ENCODE measurements at places on chromosomes 7 and 10. TPM values are rescaled to one million over a fixed set of nuclear protein-coding genes. Genes with fewer than 3 reads are reported as not detected.

- DNase-seq, result peak; percentile 31
Measured at GRCh38 chr10:63633677-63634487, 112.7 kb downstream of the REEP3 start.

GRCh38 chr7:132200141-132200540, 376.1 kb downstream of the PLXNA4 start:
- no peak for DNase-seq

- no peak for DNase-seq
Measured at GRCh38 chr7:151732834-151733592, 143.9 kb downstream of the PRKAG2 start.

DNA sequence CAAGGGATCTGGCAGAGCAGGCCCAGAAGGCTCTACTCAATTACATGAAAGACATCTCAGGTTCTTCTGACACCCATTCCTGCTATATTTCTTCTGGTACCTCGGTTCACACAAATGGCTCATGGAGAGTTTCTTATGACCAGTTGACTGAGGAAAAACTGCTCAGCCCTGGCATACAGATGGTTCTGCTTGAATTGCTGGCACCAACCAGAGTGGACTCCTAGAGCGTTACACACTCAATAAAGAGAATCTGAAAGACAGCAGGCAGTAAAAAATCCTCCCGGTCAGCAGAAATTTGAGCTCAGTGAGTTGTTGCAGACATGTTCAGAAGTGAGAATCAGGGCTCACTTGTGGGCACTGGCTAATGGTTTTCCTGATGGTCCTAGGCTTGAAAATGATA, 434.4 kb downstream of the TCERG1L start:
- peak; percentile 50 for DNase-seq

DNA sequence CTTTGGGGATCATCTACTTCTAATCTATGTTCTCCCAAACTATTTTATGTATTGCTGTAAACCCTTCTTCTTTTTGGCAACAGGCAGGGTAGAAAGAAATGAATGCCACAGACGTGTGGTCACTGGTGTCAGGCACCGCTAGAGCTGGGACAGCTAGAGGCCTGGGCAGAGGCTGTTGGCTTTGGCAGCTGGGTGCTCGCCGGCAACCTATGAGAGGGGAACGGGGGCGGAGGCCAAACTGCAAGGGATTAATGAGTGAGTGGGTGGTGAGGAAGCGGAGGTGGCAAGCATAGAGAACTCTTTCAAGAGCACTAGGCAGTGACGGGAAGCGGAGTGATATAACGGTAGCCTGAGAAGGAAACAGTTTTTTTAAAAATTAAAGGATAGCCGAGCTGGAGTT, 78.5 kb downstream of the CREB5 start:
- DNase-seq, result no peak

DNA sequence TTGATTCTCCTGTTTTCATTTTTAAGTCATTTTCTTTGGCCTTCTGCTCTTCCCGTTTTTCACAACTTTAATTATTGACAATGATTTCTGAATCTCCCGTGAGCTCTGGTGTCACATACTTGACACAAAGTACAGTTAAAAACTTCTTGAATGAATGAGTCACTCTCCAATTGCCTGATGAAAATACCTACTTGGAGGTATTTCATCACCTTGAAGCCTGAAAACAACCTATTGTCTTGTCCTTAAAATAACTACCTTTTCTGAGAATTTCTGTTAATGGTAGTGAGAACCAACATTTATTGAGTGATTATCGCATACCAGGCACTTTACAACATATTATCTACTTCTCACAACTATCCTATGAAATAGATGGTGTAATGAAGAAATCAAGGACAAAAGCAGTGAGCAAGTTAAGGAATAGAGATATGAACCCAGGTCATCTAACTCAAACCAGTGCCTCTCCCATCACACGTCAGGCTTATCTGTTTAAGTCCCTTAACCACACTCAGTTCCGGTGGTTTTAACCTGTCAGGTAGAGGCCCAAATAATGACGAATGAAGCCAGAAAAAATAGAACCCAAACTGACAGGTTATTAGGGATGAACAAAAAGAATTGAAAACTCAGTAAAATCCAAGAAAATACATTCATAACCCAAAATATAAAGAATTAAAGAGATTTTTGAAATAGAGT, 11.6 kb downstream of the BET1 start:
- DNase-seq, result no peak

GRCh38 chr10:130227883-130228282, 91.7 kb downstream of the GLRX3 start:
- peak; percentile 4 for DNase-seq

GRCh38 chr10:16436367-16436757, 448 bp upstream of the PTER start:
- DNase-seq, result peak; percentile 10

DNA sequence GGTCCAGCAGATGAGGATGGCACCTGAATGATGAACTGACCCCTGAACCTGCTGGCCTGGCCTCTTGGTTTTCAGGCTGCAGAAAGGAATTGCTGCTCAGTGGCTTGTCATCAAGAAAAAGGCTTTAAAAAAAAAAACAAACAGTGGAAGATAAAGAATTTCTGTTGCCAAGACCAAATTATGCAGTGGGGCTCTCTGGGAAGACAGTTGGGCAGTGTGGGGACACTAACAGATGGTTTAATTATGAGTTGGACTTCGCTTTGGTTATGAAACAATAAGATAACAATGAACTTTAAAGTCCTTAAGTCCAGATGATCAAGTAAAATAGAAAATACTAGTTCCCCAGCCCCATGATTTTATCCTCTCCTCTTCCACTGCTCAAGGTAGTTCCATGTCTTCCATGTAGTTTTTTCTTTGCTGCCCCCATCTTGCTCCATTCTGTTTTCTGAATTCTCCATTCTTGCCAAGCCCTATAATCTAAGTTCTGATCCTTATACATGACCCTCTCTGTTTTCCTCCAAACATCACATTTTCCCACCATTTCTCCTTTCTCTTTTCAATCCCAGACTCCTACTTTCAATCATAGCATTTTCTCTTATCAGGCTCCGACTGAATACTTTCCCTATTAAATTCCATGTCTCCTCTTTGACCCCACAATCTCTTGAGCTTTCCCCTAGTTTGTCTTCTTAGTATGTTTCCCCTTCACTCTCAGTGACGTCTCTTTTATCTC, 52.6 kb downstream of the ANK3 start:
- no peak for DNase-seq

GRCh38 chr7:46189255-46189790, 268.3 kb upstream of the IGFBP3 start:
- no peak for DNase-seq

- DNase-seq, result no peak
Measured at GRCh38 chr10:44297963-44298362, 86.9 kb downstream of the CXCL12 start.

- no peak for DNase-seq
Measured at GRCh38 chr7:114540291-114540690, 125.7 kb downstream of the FOXP2 start.

GRCh38 chr7:155487509-155488482, 29.9 kb downstream of the EN2 start:
- DNase-seq, result no peak

GRCh38 chr7:67566101-67566500, 569.5 kb downstream of the TYW1 start:
- no peak for DNase-seq

- no peak for DNase-seq
Measured at GRCh38 chr7:123054357-123055133, 59.0 kb upstream of the TAS2R16 start.

GRCh38 chr7:16491148-16491547, 25.6 kb upstream of the SOSTDC1 start:
- peak; percentile 26 for DNase-seq

DNA sequence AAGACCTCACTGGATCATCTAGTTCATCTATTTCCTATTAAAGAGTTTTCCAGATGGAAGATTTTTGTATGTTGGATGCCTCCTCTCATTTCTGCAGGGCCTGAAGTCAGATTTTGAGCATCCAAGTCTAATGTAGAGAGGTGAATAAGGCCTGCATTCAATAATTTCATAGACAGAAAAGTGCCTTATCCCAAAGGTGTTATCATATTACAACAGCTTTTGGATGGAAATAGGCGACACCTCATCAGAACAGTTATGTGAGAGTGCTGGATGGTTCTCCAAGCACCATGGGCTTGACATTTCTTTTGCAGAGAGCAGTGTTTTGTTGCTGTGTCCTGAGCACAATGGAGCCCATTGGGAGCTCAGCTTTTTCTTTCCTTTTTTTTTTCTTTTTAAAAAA, 162.4 kb upstream of the MEOX2 start:
- DNase-seq, result no peak

GRCh38 chr10:133109711-133110110, 22.0 kb downstream of the ADGRA1 start:
- DNase-seq, result no peak

- no peak for DNase-seq
Measured at GRCh38 chr10:25130906-25131305, 43.9 kb upstream of the GPR158 start.

DNA sequence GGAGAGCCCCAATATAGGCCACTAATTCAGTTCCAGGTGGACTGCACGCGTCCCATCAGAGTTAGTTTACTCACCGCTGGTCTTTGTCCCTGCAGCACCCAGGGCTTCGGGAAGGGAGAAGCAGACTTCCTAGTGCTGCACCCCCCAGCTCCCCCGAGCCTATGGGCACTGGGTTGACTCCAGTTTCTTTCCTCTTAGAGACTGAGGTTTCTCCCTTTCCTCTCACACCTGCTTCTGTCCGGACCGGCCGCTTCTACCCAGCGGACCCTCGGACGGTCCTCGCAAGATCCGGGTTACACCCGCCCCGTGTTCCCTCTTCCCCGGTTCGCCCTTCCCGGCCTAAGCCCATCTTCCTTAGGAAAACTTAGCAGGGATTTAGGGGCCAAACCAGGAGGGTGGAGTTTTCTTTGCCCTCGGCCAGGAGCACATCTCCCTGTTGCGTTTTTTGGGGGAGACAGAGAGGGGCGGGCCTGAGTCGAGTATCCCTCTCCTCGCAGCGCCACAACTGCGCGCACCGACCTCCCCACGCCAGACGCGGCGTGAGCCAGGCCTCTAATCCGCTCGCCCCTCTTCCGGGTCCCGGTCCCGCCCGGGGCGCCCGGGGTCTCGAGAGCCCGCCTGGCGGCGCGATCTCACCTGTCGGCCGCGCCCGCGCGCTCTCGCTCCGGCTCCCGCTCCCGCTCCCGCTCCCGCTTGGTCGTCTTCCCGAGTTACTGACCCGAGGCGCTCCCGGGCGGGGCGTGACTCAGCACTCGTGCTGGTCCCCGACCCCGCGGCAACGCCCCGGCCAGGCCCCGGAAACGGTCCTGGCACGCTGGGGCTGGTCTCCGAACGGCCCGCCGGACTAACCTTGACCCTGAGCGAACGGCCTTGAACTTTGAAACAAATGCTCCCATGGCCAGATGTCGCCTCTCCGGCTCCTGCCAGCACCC, at the start of gene AIFM2:
Gene AIFM2, minus strand, starts transcription at position 728 of the 932 bp plus-strand sequence. CDS start 8,741 bp downstream, outside the sequence.
- DNase-seq, result peak; percentile 84

DNA sequence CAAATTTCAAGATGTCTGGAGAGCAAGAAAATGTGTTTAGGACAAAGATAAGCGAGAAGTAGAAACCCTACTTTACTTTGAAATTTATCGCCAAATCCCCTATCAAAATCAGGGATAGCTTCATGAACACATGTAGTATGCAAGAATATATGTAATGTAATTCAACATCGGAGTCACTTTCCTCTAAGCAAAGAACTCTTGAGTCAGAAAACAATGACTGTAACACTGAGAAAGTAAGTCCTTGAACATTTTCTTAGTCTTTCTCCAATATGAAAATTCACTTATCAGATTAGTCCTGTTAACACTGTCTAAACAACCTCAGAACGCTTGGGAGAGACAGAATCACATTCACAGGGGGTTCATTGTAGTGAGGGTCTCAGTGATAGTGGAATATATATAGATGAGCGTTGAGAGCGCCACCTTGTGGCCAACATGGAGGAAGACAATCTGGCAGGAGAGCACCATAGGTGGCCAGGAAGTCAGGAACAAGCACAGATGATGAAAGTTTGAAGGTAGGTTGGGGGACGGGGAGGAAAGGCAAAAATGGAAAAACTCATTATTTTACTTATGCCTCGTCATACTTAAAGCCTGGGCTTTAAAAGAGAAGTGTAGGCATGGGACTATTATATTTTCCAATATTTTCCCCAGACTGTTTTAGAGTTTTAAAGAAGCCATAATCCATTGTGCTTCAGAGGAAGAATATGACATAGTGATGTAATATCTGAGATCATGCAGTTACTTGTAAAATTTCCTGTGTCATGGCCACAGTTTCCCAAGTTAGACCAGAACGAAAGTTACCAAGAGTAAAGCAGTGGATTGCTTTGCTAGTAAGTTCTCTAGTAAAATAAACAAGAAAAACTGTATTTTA, 115.5 kb upstream of the GNAI1 start:
- DNase-seq, result no peak

GRCh38 chr7:106344861-106345260, 60.1 kb upstream of the NAMPT start:
- DNase-seq, result no peak

DNA sequence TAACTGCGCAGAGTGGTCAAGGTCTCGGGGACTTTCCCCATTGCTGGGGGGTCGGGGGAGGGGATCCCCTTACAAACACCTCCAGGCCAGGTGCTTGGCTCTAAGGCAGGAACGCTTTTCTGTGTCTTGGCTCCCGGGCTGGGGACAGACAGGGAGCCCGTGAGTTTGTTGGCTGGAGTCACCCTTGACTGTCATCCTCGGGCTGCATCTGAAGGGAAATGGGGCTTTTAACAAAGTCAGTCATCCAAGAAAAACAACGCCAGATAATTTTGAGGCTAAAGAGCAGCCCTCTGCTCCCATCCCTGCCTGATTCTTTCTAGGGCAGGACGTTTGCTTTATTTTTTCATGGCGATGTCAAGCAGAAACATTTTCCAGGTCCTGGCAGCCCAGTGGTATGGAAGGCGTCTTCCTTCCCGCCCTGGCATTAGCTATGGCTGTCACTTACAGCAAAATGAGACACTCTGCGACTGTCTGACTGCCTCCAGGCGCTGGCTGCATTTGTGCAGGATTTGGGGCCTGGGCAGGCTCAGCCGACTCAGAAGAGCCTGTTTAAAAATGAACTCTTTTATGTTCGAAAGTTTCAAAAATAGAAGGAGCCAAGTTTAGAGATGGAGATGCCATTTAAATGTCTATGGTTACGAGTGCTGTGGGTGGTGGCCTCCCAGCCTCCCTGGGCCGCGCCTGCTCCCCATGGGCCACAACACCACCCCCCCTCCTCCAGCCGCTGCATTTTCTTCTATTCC, 54.7 kb upstream of the TNS3 start:
- peak; percentile 77 for DNase-seq

GRCh38 chr7:141128931-141129330, 55.1 kb downstream of the TMEM178B start:
- DNase-seq, result no peak

Gene FAM25A
- total RNA-seq, result not detected

Gene ATP5MK
- 265 TPM for total RNA-seq

Gene KLF14
- total RNA-seq, result not detected

Gene FKBP9
- 109 TPM for total RNA-seq

Gene OR2A5
- not detected for total RNA-seq

Gene EGR2
- total RNA-seq, result 1.6 TPM

Gene SEC61A2
- total RNA-seq, result 8.9 TPM

Gene SPDYE11
- total RNA-seq, result not detected

Gene HMX3
- not detected for total RNA-seq

Gene ZP3
- total RNA-seq, result 17.5 TPM

Gene ACTL6B
- not detected for total RNA-seq

Gene OR6B1
- not detected for total RNA-seq

Gene ARMH3
- 26.1 TPM for total RNA-seq
